Psoas muscle (tissue), 8 donors: ENCODE measurements at places on chromosomes 6 and 20. TPM values are rescaled to one million over a fixed set of nuclear protein-coding genes. Genes with fewer than 3 reads are reported as not detected.

DNA sequence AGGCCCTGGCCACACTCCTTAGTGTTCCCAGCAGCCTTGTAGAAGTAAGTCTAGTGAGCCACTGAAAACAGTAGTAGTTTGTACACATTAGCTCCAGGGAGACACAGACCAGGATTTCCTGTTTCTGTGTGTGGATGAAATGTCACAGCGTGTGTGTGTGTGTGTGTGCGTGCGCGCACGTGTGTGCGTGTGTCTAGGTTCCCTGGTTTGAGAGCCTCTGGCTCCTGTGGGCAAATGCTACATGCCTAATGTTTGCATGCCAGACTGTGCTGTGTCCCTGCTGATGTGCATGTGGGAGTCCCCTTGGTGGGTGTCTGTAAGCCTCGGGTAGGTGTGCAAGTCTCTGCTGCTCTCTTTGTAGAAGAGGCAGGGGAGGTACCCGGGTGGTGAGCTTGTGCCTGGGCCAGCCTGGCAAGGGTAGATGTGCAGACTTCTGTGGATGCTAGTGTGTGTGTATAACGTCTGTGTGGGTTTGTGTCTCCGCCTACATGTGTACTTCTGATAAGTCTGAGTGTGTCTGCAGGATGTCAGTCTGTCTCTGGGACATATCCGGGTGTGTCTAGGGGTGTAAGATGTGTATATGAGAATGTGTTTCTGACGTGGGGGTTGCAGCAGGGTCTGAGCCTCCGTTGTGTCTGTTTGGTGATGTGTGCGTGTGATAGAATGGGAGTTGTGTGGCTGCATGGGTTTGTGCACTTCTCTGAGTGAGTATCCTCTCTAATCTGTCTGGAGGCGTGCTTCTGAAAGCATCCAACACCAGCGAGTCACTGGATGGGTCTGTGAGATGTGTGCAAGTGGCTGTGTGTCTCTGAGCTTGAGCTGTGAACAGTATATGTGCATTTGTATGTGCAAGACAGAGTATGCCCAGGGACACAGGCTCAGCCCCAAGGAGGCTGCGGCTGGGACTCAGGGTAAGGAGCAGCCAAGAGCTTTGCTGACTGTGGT, 19.0 kb upstream of the TLDC2 start:
- no peak for DNase-seq

GRCh38 chr20:56796345-56796744, 167.2 kb downstream of the TFAP2C start:
- DNase-seq = no peak

DNA sequence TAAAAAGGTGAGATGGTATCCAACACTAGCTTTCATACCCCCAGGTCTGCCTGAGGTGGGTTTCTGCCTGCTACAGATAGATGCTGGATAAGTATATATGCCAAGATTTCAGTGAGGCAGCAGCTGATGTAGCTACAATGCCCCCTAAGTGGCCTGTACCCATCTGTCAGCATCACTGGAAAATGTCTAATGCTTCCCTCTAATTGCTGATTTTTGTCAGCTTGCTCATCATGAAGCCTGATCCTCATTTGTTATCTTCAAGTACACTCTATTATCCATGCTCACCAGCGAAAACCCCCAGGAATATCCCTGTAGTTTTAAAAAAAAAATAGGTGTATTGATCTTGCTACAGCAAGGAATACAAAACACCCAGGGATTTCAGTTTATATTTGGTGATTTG, 32.2 kb downstream of the OPRM1 start:
- DNase-seq = no peak

DNA sequence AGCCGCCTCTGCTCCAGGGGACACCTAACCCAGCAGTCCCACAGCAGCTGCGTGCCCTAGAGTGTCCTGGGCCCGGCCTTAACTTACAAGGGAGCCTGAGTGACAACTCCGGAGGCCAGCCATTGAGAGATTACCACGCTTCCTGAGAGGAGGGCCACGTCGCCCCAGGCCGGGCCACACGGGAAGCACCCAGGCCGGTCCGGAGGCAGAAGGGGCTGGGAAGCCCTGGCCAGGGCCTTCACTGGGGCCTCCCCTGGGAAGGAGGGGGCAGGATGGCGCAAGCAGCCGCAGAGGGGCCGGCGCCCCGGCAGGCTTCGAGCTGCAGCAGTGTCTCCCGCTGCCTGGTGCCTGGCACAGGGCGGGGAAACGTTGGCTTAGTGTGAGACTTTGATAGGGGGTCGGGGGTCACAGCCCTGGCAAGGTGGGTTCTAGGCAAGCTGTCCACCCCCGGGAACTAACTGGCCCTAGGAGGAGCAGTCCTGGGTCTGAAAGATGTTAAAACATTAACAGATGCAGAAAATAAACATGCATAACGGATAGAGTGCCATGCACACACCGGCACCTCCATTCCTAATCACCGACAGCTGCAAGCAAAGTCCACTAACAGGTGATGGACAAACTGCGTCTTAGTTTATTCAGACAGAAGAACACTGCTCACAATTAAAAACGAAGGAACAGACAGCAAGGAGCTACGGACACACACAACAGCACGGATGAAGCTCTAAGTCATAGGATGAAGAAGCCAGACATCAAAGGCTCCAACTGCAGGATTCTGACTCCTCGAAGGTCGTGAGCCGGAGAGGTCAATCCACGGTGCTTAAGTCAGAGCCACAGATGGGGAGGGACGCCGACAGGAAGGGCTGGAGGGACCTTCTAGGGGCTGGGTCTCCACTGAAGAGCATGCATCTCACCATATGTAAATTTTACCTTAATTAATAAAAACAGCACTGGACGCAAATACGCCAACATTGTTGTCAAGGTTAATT, 17.4 kb downstream of the CHRNA4 start:
- DNase-seq = no peak

DNA sequence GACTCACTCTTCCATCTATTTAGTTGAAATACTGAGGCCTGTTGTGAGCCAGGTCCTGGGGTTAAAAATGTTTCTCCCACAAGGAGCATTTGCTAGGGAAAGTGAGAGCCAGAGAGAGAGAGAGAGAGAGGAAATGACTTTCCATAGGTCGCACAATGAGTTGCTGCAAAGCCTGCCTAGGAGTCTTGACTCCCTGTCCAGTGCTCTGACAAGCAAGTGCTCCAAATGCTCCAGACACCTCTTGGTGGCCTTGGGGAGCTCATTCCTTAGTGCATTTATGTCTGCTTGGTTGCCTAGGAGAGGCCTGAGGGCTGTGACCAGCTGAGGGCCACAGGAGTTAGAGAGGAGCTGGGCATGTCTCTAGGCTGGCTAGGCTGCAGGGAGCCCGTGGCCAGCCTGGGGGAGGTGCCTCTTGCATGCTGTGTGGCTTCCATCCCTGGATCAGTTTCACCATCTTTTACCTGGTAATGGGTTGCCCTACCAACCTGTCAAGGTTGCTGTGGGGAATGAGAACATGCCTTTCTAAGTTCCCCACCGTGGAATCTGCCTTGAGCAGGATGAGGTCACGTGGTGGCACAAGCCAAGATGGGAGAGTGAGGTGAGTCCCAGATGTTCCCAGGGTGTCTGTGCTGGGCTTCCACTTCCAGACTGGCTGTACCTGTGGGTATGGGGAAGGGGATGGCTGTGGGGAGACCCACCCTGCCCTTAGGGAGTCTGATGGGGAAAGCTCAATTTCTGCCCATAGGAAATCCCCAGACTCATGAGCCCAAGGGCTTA, 105.0 kb downstream of the VEGFA start:
- DNase-seq = no peak

DNA sequence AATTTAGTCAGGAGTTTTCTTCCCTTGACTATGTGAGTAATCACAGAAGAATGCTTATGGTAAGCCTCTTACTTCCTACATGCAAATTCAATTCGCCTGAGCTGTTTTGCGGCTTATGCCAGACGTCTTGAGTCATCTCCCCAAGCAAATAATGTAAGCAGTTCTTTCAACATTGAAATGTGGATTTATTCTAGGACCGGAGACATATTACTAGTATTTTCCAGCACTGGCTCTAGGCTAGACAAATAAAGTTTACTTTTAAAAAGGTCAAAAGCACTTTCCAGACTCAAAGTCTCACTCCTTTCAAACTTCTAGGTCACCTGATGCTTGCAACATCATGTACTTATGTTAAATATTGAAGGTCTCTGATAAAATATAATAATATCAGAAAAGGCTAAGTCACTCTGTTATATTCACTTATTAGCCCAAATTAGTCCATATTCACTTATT, 38.1 kb upstream of the NOX3 start:
- no peak for DNase-seq

DNA sequence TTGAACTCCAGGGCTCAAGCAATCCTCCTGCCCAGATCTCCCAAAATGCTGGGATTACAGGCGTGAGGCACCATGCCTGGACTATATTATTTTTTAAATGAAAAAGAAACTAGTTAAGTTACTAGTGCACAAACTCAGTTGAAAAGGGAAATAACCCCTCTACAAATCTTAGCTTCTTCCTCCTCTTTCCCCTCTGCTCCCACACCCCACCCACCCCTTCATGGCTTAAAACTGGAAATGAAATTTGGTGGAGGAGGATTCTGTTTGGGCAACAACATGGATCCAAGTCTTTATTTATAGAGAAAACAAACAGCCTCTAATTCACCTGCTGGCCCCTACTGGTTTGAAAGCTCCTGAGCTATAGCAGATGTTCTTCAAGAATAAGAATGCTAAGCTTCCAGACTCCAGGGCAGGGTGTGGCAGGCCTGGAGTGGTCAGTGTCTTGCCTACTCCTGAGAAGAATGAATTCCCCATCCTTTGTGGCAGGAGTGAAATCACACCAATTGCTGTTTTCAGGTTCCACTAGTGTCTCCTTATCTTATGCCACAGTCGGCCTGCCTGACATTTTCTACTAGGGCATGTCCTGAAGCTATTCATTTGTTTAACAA, 73.5 kb downstream of the ZFP64 start:
- no peak for DNase-seq

GRCh38 chr20:24768201-24768636, 180.8 kb upstream of the CST7 start:
- no peak for DNase-seq

DNA sequence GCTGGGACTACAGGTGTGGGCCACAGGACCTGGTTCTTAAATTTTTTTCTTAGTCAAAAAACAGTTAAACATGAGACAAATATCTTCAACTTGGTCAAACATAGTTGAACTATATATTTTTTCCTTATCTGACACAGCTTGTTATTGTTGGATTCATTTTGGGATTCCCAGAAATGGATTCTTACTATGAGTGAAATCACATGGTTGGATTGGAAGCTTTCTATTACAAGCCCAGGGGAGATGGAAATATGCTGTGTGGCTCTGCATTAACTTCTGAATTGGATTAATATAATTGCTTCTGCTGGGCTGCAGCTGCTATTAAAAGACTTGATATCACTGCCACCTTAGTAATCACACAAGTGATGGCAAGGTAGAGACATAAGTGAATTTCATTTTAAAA, 126.4 kb upstream of the DUSP22 start:
- DNase-seq = no peak

GRCh38 chr6:43579171-43579570, 3.2 kb downstream of the POLH start:
- DNase-seq = no peak

GRCh38 chr6:88499845-88500699, 333.9 kb upstream of the CNR1 start:
- DNase-seq = no peak

Gene NOX3
- total RNA-seq = not detected
